SJCRH30 (cell line): ENCODE measurements at places on chromosomes 2 and 18.

DNA sequence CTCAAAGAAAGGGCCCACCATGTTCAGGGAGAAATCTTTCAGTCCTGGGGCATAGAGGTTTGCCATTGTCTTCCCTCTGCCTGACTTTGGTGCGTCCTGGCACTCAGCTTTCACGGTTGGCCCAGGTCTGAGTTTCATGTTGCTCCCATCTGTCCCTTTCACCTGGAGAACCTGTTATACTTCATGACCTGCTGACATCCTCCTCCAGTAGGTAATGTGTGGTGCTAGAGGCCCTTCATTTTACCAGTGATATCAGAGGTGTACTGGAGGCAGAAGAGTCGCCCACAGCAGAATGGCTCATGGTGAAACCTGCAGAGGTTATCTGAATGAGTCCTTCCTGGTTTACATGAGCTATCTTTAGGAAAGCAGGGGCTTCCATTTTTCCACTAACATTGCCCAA is 128.8 kb upstream of the DLX2 start:
- no peak for DNase-seq

- DNase-seq: no peak
Observed at GRCh38 chr18:26634631-26635030, 86.3 kb upstream of the KCTD1 start.

GRCh38 chr2:10838734-10839133 is 26.1 kb upstream of the PDIA6 start:
- no peak for DNase-seq

DNA sequence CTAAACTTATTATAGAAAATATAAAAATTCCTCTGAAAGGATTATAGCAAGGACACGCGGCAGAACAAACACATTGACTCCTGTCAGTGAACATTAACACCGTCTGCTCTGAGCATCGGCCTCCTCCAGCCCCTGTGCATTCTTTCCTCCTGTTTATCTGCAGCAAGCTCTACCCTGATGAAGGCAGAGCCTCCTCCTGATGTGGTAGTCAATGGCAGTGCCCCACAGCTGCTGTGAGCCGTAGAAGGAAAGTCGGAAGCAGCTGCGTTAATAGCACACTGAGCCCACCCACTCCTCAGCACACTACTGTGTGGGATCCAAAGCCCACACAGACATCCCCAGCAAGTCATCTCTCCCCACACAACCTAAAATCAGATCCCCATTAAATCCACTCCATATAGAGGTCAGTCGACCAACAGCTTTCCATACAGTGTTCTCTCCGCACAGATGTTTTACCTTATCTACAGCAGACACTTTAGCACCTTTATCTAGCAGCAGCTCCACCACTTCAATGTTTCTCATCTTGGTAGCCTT is 41.0 kb downstream of the KIDINS220 start:
- peak; percentile 14 for DNase-seq

GRCh38 chr2:127680706-127681287 is 5.5 kb upstream of the LIMS2 start:
- DNase-seq: no peak

DNA sequence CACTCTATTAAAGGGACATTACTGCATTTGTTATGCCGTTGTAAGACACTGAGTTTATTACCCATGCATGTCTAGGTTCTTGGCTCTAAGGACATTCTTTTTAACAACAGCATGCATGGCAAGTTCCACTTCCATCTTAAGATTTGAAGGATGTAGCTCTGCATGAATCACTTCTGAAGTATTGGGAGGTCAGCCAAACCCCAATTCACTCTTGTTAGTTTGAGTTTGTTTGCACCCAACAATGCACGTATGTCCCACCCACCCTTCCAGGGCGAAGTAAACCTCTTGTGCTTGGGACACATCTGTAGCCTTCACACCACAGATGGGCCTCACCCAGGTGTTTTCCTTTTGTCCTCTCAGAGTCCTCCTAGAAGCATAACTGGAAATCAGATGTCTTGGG is 5.6 kb upstream of the LAMA3 start:
- DNase-seq: no peak
